Dorsolateral prefrontal cortex (tissue), 122 donors: ENCODE measurements at places on chromosomes 1 and 21.

DNA sequence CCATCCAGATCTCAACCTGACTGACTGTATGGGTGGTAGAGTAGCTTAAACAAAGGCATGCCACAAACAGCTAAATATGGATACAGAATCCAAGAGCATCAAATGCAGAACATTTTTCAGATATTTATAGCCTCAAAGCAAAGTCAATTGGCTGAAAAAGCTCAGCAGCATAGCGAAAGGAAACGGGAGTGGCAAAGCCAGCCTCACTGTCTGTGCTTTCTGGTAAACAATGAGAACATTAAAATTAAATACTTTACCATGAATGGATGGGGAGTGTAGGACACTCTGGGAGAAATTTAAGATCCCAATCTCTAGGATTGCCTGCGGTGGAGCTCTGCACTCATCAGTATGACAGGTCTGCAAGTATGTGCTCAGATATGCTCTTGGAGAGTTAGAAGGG lies 4.4 kb downstream of the RASAL2 start:
- no peak for DNase-seq

- DNase-seq: no peak
Measured at GRCh38 chr1:208161005-208161404, 83.2 kb downstream of the PLXNA2 start.

DNA sequence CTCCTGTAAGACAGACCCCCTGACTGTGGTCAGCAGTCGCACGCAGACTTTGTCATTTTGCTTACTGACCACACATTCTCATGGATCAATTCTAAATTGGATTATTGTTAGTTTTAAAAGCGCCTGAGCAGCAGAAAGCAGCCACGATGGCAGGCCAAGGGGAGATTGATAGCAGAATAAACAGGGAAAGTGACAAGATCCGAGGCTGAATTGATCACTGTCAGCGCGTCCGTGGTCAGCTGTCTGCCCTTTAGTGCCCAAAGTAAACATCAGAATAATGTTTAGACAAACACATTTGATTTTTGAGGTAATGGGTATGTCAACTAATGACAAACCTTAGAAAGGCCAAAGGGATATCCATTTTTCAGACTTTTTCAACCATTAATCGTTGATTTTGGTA lies 426.8 kb downstream of the SETD4 start:
- no peak for DNase-seq

DNA sequence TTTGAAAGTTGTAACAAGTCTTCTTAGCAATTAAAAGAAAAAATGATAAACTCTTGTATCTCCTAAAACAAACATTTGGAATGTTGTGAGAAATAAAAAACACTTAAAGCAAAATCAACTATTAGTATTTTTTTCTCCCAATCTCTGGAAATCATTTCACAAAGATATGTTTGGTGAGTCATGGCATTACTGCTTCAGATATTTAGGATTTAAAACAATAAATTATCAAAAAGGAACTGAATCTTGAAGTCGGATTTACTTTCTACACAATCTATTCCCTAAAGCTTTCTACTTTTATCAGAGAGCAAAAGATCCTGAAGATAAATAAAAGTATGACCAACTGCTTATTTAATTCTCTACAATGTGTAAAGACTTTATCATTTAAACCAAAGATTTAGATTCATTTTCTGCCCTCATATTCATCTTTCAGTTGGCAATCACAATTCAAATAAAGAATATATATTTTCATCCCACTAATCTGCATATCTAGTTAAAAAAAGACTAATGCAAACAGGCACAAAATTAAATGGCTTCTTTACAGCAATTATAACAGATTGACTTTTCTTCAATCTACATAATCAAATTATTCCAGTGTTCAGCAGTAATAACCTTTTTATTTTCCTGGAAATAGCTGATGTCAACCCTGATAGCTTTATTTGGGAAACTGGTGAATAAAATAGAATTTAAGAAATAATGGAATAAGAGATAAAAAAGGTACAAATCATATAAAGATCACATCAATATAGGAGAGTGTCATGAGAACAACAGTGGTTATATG lies 230.0 kb downstream of the COP1 start:
- DNase-seq: no peak

DNA sequence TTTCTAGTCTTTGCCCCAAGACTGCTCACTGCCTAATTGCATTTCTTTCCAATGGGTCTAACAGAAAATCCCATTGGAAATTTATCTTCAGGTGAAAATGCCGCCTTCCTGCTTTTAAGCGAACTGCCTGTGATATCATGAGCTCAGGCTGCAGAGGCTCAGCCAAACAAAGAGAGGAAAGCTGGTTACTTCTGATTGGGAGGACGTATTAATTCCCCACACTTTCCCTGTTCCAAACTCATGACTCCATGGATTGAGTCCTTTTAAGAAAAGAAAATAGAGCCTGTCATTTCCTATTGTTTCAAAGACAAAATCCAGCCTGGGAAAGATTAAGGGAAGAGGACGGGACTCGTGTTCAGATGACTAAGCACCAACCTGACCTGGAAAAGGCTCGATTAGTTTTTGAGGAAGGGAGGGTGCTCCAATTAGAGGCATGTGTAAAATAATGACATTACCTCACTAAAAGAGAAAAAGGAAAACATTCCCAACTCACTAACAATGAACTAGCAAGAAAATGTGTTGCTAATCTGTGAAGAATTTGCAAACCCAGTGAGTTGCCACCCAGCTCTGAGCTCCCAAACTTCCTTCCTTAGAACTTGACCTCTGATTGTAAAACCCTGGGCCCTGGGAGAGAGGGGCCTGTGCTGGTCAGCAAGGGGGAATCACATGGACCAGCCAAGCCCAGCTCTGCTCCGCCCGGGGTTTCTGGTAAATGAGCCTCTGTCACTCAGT lies 61.2 kb downstream of the TCP10L start:
- DNase-seq: no peak

DNA sequence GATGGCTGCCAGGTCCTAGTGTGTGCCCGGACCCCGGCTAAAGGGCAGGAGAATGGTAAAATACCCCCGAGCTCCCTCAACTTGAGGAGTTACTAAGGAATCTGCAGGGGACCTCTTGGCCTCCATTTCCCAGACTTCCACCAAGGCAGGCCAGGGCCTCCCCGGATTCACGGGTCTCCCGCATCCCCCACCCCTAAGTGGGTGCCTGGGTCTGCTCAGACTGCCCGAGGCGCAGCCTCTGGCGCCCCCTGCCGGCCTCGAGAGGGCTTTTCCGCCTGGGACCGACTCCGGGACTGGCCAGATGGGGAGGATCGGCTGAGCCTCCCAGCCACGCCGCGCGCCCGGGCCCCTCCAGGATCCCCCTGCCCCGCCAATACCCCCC lies 1.7 kb downstream of the PLEKHG5 start:
- DNase-seq: no peak

DNA sequence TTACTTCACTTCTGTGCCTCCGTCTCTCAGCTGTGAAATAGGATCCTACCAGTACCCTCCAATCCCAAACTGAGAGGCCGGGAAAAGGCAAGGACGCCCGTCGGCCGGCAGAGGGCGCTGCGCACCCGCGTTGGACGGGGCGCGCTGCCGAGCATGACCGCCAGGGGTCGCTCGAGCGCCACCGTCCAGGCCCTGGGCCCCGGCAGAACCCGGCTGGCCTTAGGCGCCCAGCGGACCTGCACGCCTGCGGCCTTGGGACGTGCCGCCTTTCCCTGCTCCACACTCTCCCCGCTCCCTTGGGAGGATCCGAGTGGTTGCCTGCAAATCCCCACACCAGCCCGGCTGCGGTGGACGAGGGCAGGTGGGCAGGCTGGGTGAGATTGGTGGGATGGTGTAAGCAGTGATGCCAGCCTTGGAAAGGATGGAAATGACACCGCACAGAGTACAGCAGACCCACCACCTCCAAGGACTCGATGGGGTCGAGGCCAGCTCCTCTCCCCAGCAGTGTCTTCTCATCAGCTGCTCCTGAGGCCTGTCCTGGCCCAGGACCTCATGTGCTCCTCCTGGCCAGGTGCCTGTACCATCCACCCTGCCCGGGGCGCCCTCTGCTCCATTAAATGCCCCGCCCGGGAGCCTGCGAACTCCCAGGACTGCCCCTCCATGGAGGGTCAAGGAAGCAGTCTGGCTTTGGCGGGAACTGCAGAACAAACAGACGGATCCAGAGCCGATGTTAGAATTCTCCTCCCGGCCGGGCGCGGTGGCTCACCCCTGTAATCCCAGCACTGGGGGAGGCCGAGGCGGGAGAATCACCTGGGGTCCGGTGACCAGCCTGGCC lies 47.4 kb upstream of the LBR start:
- no peak for DNase-seq

- no peak for DNase-seq
Measured at GRCh38 chr21:29287383-29287782, 11.3 kb upstream of the BACH1 start.

GRCh38 chr1:194466706-194467105 lies 1280.3 kb upstream of the B3GALT2 start:
- DNase-seq: no peak

GRCh38 chr1:44557778-44558177 lies 116.5 kb downstream of the TMEM53 start:
- no peak for DNase-seq

DNA sequence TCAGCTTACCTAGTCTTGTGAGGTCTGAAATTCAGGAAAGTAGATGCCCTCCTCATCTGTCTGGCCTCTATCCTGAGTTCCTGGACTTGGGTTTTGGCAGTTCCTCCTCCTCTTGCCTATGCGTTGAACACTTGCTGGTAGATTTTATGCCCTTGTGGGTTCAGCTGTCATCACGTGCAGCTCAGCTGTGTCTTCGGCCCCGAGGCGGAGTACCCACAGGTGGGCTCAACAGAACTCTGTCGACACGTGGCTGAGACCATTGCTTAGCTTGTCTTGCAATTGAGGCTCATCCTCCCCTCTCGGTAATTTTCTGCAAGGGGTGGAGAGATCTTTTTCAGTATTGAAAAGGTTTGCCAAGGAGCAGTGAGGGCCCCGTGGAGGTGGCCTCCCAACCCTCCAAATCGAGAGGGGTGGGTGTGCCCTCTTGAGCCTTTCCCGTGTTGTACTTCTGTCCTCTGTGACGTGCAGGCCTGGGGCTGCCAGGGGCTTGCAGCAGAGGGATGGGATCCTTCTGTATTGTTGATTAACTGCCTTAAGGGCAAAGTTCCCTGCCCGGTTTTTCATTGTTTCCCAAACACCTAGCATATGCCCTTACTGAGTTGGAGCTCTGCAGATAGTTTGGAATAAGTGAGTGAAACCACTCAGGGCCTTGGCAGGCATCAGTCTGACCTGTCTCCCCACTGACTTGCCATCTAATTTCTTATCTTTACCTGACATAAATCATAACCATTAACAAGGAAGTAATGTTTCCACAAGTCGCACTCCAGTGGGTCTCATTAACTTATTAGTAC lies 2.9 kb downstream of the CENPS start:
- DNase-seq: no peak

DNA sequence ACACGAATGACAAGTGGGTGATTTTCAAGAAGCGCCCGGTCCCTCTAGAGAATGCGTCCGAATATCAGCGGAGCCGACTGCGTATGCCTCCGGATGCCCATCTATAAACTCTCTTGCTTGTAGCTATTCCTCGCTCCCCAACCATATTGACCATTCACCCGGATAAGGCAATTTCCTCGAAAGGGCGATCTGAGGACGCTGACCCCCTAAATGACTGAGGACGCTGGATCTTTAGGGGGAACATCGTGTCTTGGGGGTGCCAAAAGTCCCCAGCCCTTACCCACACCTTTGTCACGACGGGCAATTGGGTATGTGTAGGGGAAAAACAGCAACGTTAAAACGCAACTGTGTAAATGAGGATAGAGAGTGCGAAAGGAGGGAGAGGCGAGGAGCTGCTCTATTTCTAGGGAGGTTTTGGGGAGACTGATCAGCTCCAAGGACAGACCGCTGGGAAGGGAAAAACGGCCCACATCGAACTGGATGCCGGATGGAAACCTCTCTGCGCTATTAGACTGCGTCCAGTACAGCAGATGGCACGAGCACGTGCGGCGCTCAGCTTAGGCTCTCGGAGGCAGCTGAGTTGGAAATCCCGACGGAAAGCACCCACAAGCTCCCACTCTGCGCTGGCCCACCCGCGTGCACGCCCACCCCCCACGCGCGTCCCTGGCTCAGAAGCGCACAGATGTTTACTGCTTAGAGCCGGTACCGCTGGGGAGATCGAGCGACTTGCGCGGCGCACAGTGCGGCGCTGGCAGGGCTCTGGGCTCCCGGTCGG lies 2.9 kb upstream of the PRRX1 start:
- DNase-seq: no peak

DNA sequence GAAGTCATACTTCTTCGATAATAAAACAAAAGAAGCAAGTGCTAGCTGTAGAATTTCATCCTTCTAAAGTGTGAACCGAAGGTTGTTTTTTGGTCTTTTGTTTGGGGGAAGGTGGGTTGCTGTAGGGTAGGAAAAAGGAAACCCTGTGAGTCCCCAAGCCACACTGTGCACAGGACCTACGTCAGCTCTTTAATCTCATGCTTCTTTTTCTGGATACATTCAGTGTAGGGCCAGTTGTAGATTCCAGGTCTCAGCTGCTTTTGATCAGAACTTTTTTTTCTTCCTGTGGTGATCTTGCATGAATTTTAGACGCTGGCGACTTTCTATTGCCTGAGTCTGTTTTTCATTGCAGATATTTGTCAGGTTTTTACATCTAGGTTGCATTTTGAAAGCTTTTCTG lies 40.2 kb downstream of the BCL9 start:
- no peak for DNase-seq

GRCh38 chr1:186518395-186518794 lies 57.5 kb upstream of the PDC start:
- no peak for DNase-seq

GRCh38 chr1:6259491-6260362 lies 1.2 kb downstream of the GPR153 start:
- no peak for DNase-seq

- DNase-seq: no peak
Measured at GRCh38 chr1:170168265-170168664, 22.5 kb downstream of the NTMT2 start.

DNA sequence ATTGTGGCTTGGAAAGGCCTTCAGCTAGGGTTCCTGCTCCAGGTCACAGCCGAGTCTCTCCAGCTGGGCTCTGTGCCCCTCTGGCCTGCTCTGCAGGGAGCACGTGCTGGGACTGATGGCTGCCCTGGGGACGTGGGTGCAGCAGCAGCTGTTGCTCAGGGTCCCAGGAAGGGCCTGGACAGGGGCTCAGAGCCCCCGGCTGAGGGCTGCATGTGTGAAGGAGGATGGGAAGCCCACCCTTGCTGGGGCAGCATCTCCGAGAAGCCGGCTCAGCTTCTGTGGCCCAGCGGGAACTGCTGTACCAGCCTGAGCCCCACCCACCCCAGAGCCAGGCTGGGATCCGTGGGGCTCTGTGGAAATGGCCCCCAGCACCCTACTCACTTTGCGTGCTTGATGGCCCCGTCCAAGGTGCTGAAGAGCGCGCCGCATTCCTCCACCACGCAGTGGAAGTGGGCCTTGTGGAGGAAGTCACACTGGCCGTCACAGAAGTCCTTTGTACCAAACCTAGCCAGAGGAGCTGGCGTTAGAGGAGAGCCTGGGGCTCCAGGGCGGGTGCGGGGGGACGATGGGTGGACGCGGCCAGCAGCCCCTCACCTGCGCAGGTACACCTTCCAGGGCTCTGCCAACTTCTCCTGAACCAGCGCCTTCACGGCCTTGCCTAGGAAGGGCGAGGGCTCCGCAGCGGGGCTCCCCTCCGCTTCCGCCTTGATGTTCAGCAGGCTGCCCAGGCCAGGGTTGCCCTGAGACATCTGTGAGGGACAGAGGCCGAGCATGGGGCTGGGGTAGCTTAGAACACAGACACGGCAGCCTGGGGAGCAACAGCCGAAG lies 147.5 kb downstream of the CASZ1 start:
- DNase-seq: no peak

GRCh38 chr21:32732544-32732943 lies 4.7 kb upstream of the SYNJ1 start:
- DNase-seq: no peak
